ENCODE measurements at places on chromosomes 2 and 18.

DNA sequence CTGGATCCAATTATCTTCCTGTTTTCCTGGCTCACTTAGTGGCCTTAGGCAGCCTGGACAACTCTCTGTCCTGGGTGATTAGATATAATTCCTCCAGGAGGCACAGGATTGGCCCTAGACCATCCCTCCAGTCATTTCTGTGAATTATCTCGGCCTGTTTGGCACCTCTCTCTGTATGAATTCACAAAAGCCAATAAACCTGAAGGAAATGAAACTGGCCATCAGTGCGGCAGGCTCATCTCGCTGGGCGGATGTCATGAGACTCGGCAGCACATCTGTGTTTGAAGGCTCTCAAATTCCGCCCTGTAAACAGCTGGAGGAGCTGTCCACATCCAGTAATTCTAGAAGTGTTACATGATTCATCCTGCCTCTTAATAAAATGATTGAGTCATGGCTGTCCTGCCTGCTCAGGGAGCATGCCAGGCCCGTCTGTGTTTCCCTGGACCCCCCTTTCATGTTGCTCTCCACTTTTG lies 38.6 kb downstream of the ACOXL start:
- DNase-seq: no peak

DNA sequence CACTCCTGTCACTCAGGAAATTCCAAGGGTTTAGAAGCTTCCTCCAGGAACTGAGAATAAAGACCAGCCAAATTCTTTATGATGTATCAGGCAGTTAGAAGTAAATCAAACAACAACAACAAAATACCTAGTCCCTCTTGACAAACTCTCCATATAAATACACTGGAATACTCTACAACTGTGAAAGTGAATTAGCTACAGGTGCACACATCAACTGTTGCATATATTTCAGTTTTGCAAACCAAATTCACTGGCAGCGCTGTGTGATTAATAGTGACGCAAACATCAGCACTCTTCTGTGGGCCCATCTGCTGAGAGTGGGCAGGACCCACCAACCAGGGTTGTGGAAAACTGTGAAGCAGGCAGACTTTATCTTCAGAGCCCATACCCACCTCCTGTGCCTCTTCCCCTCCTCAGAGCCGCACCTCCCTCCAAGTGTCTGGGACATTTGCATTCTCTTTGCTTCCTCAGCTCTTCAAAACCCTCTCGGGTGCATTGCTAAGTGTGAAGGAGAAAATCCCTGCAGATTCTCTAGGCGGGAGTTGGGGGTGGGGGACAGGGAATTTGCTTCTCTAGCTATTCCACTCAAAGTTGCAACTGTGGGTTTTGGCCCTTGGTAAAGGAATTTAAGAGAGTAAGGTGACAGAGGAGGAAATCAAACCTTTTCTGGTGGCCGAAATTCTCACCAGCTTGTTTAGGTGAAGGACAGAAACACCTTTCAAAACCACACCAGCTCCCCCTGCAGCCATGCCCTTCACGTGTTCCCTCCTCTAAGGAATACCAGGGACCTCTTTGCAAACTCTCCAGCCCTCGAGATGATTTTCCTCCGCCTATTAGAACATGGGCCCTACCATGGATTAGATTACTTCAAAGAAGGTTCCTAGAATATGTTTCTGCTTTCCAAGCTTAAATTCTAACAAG lies 119.3 kb downstream of the MRO start:
- no peak for DNase-seq

- DNase-seq: no peak
Measured at GRCh38 chr2:46167924-46168323, 129.3 kb upstream of the EPAS1 start.

- DNase-seq: no peak
Measured at GRCh38 chr18:46452820-46453219, 204.2 kb downstream of the LOXHD1 start.

DNA sequence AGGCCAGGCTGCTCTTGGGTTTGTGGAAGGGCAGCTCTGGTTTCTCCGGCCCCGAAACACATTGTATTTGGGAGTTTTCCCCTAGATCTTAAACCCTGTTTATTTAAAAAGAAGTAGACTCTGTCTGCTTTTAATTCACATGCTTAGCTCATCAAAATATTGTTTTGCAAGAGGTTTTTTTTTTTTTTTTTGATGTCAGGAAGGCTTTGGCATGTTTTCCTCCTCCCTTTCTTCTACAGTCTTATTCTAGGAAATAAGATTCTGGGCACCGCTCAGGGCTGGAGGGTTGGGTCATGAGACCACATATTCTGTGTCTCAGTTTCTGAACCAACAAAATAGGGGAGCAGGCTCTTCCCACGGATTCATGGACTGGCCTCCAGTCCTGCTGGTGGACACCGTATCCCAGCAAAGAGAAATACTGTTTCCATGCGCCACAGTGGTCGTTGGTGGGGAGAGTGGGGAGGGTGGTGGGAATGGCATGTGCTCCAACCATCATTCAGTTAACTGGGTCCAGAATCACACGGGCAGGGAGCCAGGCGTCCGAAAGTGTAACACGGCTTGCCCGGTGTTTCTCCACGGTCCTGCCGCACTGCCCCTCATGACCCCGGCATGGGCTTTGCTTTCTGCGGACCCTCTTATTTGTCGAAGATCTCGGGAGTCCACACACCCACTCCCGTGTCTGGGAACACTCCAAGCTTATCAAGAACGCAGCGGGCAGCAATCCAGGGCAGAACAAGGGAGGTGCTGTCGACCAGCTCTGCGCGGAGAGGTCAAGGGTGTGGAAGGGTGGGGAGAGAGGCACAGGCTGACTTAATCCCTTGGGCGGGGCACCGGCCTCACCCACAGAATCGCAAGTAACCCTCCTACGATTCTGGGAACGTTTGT lies 176.7 kb downstream of the GLI2 start:
- no peak for DNase-seq

- no peak for DNase-seq
Measured at GRCh38 chr2:25400576-25401216, 59.0 kb upstream of the DNMT3A start.

DNA sequence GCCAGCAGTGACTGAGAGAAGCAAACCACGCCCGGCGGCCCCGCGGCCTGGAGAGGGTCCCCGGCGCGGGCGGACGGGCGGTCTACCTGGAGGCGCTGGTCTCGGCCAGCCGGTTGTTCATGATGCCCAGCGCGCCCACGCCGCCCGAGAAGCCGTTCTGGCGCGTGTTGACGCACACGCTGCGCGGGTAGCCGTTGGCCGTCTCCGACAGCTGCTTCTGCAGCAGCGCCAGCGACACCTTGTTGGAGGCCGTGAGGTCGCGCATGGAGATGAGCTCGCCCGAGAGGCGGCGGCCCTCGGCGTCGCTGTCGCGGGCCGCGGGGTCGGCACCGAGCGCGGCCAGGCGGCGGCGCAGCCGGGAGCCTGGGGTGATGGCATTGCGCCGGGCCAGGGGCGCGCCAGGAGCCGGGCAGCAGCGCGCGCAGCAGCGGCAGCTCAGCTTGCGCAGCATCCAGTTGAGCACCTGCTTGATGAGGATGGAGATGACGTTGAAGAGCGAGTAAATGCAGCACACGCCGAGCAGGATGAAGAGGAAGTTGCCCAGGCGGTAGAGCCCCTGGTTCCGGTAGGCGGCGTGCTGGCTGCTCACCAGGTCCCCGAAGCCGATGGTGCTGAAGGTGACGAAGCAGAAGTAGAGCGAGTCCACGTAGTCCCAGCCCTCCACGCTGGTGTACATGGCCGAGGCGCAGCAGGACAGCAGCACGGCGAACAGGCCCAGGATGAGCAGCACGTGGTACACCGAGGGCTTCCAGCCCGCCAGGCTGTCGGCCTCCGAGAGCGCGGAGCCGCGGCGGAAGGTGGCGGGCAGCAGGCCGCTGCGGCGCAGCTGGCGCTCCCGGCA lies 118.1 kb downstream of the MSH2 start:
- peak; percentile 48 for DNase-seq

GRCh38 chr2:196242131-196242620 lies 70.8 kb upstream of the STK17B start:
- no peak for DNase-seq

DNA sequence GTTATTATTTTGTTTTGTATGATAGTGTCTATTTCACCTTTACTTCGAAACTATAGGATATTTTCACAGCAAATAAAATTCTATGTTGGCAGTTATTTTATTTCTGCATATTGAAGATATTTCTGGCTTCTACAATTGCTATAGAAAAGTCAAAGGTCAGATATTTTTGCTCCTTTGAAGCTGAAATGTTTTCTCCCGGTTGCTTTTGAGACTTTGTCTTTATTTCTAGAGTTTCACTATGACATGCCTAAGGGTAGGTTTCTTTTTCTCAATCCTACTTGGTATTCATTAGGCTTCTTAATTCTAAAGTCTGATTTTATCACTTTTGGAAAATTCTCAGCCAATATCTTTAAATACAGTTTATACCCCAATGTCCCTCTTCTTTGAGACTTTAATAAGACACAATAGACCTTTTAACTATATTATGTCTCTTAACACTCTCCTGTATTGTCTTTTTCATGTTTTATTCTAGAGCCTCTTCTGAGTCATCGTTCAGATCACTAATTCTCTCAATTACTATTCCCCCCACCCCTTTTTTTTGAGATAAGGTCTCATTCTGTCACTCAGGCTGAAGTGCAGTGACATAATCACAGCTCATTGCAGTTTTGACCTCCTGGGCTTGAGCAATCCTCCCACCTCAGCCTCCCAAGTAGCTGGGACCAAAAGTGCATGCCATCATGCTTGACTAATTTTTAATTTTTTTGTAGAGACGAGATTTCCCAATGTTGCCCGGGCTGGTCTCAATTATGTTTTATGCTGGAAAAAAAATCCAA lies 50.5 kb downstream of the USP37 start:
- DNase-seq: no peak

- DNase-seq: no peak
Measured at GRCh38 chr2:37868866-37869265, 56.2 kb upstream of the RMDN2 start.

- no peak for DNase-seq
Measured at GRCh38 chr2:46989491-46990230, 74.1 kb upstream of the MCFD2 start.

DNA sequence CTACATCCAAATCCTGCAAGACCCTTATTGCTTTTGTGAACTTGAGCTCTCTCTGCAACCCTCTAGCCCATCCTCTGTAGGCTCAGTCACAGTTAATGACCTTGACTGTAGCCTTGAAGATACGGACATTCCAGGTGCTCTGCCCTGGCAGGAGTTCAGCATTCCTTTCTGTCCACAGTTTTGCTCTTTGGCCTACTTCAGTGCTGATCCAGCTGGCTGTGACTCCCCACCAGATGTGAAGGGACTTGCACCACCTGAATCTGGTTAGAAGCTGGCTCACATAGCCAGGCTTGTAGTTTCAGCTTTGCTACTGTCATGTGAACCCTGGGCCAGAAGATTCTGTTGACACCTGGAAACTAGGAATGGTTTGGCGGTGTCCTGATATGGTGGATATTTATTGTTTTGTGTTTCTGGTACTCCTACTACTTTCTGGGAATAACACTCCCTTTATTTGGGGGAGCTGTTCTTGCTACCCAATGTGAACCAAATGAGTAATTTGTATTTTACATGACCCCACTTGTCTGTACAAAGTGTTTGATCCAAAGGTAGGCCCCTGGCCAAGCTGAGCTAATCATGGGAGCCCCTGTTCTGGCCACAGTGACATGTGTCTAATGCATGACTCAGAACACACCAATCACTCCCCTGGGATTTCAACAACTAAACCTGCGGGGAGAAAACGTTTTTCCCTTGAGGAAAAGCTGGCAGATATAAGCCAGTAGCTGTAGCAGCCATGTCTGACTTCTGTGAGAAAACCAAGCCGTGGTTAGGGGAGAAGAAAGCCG lies 73.4 kb downstream of the CDCA7 start:
- no peak for DNase-seq

DNA sequence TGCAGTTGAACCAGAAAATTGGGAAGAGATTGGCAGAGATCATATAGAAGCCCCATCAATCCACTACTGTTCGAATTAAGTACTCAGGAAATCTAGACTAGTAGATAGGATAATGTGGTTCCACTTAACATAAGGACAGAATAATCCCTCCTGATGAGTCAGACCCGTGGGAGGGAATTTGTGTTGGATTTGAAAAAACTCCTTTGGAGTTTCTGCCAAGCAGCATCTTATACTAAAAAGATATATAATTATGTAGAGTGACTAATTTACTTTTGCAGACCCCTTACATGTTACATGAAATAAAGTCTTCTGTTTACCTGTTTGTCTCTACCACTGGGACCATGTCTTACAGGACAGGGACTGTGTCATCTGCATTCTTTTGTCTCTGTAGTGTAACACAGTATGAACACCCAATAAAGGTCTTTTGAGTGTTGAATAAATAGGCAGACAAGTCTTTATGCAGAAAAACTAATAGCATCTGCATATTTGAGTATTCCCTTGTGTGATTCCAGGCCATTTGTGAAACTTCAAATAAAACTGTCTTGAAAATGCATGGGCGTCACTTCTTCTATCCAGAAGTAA lies 122.6 kb upstream of the DNAJC10 start:
- DNase-seq: no peak

DNA sequence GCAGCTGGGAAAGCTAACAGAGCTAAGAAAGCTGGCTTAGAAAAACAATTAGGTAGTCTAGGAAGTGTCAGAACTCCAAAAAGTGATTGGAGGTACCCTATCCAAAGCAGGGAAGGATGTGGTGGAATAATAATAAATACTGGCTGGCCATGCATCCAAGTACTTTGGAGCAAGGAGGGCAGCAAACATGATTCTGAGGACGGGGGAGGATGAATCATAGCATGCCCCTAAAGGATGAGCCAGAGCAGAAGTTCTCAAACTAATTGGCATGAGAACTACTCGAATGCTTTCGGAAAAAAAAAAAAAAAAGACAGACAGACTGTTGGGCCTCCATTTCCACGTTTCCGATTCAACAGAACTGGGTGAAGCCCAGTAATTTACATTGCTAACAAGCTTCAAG lies 2.4 kb downstream of the CWC22 start:
- no peak for DNase-seq

DNA sequence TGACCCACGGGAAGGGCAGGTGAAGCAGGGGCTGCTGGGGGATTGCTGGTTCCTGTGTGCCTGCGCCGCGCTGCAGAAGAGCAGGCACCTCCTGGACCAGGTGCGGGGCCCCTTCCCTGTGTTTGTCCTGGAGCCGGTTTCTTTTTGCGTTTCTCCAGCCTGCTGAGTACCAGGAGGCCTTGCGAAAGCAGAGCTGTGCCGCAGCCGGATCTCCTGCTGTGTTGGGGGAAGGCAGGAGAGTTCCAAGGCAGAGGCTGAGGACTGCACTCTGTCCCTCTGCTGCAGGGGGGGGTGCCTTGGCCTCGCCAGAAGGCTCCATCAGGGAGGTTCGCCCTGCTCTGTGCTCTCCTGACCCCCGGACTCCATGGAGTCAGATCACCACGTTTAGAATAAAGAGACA lies 2.8 kb downstream of the CAPN10 start:
- DNase-seq: no peak
